Memory B cell (primary cell): ENCODE measurements at places on chromosomes 2 and 18.

GRCh38 chr18:63963615-63964256, 6.1 kb upstream of the SERPINB8 start:
- H3K27me3 ChIP-seq, result peaks cover 4% of the 10 kb centered on the region
- H3K4me1 ChIP-seq, result peaks cover 7% of the 10 kb centered on the region
- H3K4me3 ChIP-seq, result no peak overlapping the region
- DNase-seq, result peak; percentile 47
- no peaks in the 10 kb centered on the region for H3K36me3 ChIP-seq

DNA sequence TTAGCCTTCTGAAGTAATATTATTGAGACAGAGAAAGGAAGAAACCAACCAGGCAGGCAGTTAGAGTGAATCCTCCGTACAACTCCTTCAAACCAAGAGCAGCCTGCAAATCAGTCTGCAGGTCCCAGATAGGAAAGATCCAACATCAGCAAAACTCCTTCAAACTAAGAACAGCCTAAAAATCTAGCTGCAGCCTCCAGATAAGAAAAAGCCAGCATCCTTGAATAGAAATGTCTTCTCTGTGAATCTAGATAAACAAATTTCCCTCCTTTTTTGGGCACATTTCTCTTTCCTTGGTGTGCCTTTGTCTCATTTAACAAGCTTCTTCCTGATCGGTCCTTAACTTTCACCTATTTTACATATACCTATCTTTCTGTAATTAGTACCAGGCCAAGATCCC, 1004.6 kb upstream of the TMEFF2 start:
- H3K27ac ChIP-seq, result no peak overlapping the region
- no peaks in the 10 kb centered on the region for H3K4me1 ChIP-seq
- no peaks in the 10 kb centered on the region for H3K27me3 ChIP-seq
- no peaks in the 10 kb centered on the region for H3K36me3 ChIP-seq
- DNase-seq, result no peak

- no peak overlapping the region for H3K4me3 ChIP-seq
- H3K36me3 ChIP-seq, result peaks cover 7% of the 10 kb centered on the region
- no peak overlapping the region for H3K27ac ChIP-seq
- DNase-seq, result no peak
- H3K27me3 ChIP-seq, result no peaks in the 10 kb centered on the region
- H3K4me1 ChIP-seq, result peaks cover 2% of the 10 kb centered on the region
These were observed 228.5 kb downstream of the ALPK2 start for GRCh38 chr18:58400331-58400870.

DNA sequence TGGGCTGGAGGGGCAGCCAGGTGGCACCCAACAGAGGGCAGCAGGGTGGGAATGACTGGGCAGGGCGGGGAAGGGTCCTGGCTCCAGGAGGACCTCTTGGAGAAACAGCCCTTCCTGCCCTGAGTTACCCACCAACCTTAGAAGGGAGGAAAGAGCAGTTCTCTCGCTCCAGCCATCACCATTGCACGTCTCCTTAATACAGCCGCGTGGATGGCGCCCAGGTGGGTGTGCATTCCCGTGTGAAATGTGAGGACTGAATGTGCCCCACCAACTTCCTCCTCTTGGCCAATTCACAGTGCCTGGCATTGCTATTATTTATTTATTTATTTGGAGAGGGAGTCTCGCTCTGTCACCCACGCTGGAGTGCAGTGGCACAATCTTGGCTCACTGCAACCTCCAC, 107.0 kb downstream of the SMIM21 start:
- no peaks in the 10 kb centered on the region for H3K36me3 ChIP-seq
- H3K27me3 ChIP-seq, result peaks cover 10% of the 10 kb centered on the region
- H3K4me3 ChIP-seq, result no peak overlapping the region
- H3K27ac ChIP-seq, result no peak overlapping the region
- no peak for DNase-seq

DNA sequence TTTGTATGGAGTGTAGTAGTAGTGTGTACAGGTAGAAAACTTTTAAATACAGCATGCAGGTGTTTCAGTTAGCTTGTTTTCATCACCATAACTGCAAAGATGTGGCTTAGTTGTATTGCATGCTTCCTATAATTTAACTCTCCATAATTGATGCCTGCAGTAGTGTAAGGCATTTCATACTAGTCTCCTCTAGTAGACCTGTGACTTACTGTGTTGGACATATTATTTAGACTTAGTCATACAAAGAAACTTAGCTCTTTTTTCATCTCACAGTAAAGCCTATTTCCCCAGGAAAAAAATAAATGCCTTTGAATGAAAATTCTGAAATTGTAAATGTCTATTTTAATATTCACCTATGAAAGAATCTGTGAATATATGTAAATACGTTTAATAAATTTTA, 52.8 kb upstream of the TWSG1 start:
- H3K27me3 ChIP-seq, result no peaks in the 10 kb centered on the region
- no peaks in the 10 kb centered on the region for H3K4me1 ChIP-seq
- no peak for DNase-seq
- H3K27ac ChIP-seq, result no peak overlapping the region

- no peak overlapping the region for H3K4me3 ChIP-seq
- peaks cover 6% of the 10 kb centered on the region for H3K36me3 ChIP-seq
- H3K4me1 ChIP-seq, result peaks cover 10% of the 10 kb centered on the region
- H3K27ac ChIP-seq, result no peak overlapping the region
- H3K27me3 ChIP-seq, result no peaks in the 10 kb centered on the region
- DNase-seq, result no peak
These were observed 56.5 kb downstream of the SLC4A5 start for GRCh38 chr2:74286725-74287124.

- H3K4me3 ChIP-seq, result no peak overlapping the region
- H3K27ac ChIP-seq, result no peak overlapping the region
- no peaks in the 10 kb centered on the region for H3K36me3 ChIP-seq
- peaks cover 3% of the 10 kb centered on the region for H3K27me3 ChIP-seq
- DNase-seq, result no peak
- no peaks in the 10 kb centered on the region for H3K4me1 ChIP-seq
These were observed 197.0 kb downstream of the ANAPC1 start for GRCh38 chr2:111686994-111687393.

DNA sequence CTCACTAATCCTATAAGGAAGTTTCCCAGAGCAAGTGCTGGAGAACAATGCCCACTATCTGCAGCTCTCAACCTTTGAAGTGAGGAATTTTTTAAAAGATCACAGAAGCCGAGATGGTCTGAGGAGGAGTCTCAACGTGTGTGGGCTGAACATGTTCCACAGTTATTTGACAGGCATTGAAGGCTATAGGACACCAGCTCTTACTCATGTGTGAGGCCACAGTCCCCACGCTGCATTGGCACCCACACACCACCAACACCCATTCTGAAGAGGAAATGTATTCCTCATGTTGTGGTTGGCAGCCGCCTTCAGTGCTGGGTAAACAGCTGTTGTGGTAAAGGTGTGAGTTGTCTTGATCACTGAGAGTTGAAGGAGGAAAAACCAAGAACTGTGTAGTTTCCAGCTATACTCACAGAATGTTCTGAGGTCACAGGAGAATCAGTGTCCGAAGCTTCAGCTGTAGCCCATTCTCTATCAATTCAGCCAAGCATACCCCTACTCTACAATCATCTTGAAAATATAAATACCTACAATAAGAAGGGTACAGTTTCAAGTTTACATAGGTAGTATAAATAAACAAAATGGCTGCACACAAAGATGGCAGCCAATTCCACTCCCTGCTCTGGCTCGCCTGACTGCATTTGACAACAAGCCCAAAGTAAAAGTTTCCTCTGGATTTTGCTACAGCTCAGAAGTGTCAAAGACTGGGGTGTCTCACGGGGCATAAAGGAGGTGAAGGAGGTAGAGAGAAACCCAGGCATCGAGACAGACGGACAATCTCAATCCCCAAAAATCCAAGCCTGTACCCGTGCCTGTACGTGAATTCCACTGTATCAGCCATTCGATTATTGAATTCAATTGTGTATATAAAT, 12.1 kb downstream of the CD226 start:
- peaks cover 4% of the 10 kb centered on the region for H3K36me3 ChIP-seq
- H3K4me3 ChIP-seq, result peak overlapping the region; percentile 21
- H3K27me3 ChIP-seq, result no peaks in the 10 kb centered on the region
- no peak for DNase-seq
- no peak overlapping the region for H3K27ac ChIP-seq

DNA sequence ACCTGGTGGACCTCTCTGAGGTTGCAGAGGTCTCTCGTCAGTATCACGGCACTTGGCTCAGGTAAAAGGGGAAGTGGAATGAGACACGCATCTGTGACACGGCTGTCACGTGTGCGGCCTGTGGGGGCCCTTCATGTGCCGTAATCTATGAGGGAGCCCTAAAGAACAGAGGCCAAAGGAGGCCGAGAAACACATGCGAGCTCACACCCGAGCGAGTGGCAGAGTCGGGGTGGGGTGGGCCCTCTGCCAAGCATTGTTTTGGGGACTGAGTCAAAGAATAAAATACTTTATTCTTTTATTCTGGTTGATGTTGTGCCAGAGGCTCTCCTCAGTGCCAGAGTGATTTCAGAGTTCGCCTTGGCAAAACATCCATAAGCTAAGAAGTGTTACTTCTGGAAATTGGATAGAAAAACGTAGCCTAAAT, 43.3 kb downstream of the PLB1 start:
- peak overlapping the region; percentile 74 for H3K4me3 ChIP-seq
- H3K27ac ChIP-seq, result peak overlapping the region; percentile 22
- DNase-seq, result no peak

- H3K4me3 ChIP-seq, result no peak overlapping the region
- no peaks in the 10 kb centered on the region for H3K36me3 ChIP-seq
- no peaks in the 10 kb centered on the region for H3K4me1 ChIP-seq
- no peak for DNase-seq
These were observed 58.6 kb downstream of the CERS6 start for GRCh38 chr2:168514692-168515091.

GRCh38 chr2:114752425-114752824, 310.0 kb downstream of the DPP10 start:
- H3K36me3 ChIP-seq, result no peaks in the 10 kb centered on the region
- H3K27ac ChIP-seq, result no peak overlapping the region
- no peak overlapping the region for H3K4me3 ChIP-seq
- no peaks in the 10 kb centered on the region for H3K4me1 ChIP-seq

DNA sequence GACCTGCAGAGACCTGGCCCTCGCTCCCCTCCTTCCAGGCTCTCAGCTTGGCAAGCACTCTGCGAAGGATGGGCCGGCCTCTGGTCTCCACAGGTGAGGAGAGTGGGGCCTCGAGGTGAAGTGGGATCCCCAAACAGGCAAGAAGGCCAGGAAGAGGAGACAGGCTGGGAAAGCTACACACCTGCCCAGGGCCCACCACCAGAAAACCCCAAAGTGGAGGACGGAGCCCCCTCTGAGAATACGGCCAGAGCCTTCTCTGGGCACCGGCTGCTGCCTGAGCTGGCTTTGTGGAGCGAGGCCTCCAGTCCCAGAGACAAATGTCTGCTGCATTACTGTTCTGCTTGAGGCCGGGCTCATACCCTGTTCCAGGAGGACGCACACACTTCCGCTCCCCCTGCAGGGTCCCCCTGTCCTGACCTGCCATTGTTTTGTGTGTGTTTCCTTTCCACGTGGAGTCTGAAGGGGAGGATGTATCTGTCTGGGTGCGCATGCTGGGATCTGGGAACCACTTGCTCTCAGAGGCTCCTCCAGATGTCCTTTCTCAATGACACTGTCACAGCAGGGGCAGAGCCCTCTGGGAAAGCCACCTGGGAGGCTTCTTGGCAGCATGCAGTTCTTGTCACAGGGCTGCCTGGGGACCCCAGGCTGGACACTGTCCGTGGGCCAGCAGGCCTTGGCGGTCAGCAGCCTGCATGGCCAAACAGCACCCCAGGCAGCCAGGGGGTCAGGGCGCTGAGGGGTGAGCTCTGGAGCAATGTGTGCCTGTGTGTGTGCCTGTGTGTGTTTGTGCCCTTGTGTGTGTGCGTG, 20.8 kb downstream of the KCNF1 start:
- H3K4me1 ChIP-seq, result no peaks in the 10 kb centered on the region
- H3K27me3 ChIP-seq, result peaks cover 16% of the 10 kb centered on the region
- no peak overlapping the region for H3K4me3 ChIP-seq
- no peak overlapping the region for H3K27ac ChIP-seq
- no peak for DNase-seq

GRCh38 chr18:46184727-46185126, 80.5 kb downstream of the HAUS1 start:
- H3K4me3 ChIP-seq, result peak overlapping the region; percentile 29
- peaks cover 2% of the 10 kb centered on the region for H3K36me3 ChIP-seq
- H3K27me3 ChIP-seq, result no peaks in the 10 kb centered on the region
- H3K4me1 ChIP-seq, result peaks cover 30% of the 10 kb centered on the region
- H3K27ac ChIP-seq, result peak overlapping the region; percentile 58

GRCh38 chr2:54657664-54658083, 65.8 kb upstream of the EML6 start:
- peaks cover 2% of the 10 kb centered on the region for H3K4me1 ChIP-seq
- H3K27me3 ChIP-seq, result no peaks in the 10 kb centered on the region
- peaks cover 38% of the 10 kb centered on the region for H3K36me3 ChIP-seq
- H3K4me3 ChIP-seq, result no peak overlapping the region
- DNase-seq, result peak; percentile 23

DNA sequence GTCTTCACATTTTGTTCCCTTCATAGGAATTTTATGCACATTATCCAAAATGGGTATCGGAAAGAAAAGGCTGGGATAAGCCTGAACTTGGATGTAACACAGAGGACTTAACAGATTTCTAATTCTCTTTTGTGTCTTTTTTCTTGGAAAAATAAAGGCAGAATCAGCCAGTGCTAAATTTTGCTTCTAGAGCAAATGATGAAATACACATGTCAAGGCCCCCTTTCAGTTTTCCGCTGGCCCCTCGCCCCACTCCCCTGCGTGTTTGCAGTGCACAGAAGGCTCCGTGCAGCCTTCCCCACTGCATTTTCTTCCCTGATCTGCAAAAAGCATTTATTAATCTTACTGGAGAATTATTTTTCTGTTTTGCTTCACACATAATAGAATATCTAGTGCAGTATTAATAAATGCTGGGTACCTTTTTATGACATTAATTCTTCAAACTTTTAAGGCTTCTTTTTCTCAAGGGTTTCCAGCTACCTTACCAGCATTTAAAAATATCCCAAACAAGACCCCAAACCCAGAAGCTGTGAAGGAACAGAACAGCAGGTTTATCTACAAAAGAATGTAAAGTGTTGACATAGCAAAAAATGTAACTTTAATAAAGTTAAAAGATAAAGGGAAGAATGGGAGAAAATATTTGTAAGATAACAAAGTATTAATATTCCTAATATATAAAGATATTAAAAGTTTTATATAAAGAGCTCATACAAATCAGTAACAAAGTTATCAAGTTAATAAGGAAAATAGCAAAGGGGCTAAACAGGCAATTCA, 81.3 kb upstream of the SPTBN1 start:
- H3K27ac ChIP-seq, result no peak overlapping the region
- H3K27me3 ChIP-seq, result peaks cover 13% of the 10 kb centered on the region
- no peak for DNase-seq

- H3K27ac ChIP-seq, result peak overlapping the region; percentile 100
- peaks cover 8% of the 10 kb centered on the region for H3K36me3 ChIP-seq
- H3K4me1 ChIP-seq, result peaks cover 44% of the 10 kb centered on the region
- H3K27me3 ChIP-seq, result no peaks in the 10 kb centered on the region
- DNase-seq, result no peak
- H3K4me3 ChIP-seq, result peak overlapping the region; percentile 97
These were observed 2.6 kb downstream of the SEC11C start for GRCh38 chr18:59142274-59142673.
